Mesothelial cell of epicardium (in vitro differentiated cells): ENCODE measurements at places on chromosomes 3 and 15.

GRCh38 chr3:43907508-43907858, 216.7 kb downstream of the ABHD5 start:
- no peaks in the 10 kb centered on the region for H3K4me1 ChIP-seq
- H3K36me3 ChIP-seq: no peaks in the 10 kb centered on the region
- no peak overlapping the region for H3K27ac ChIP-seq
- peaks cover 36% of the 10 kb centered on the region for H3K27me3 ChIP-seq
- no peak overlapping the region for H3K4me3 ChIP-seq

GRCh38 chr15:95439922-95440376, 890.6 kb upstream of the NR2F2 start:
- no peaks in the 10 kb centered on the region for H3K36me3 ChIP-seq
- H3K27ac ChIP-seq: no peak overlapping the region
- no peak for DNase-seq
- no peaks in the 10 kb centered on the region for H3K4me1 ChIP-seq
- no peak overlapping the region for H3K4me3 ChIP-seq

DNA sequence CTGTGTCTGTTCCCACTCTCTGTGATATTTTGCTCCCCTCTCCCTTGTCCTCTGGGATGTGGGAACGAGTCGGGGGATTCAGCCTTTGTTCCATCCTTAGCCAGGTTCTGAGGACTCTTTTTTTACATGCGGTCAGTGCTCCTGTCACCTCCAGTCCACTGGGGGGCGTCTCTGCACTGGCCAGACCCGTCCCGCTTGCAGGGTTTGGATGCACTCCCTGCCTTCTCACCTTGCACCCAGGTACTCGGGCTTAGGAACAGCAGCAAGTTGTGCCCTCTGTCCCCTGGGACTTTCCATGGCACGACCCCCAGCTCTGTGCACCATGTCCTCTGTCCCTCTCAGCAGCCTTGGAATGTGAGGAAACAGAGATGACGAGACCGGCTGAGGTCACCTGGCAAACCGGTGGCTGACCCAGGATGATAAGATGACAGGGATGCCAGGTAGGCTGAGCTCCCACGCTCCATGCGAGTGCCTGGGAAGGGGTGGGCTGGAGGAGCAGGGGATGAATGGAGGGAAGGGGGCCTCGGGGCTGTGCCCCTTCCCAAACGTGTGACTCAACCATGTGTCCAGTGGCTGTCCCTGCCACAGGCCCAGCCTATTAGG, 27.3 kb upstream of the FGD5 start:
- H3K27ac ChIP-seq: no peak overlapping the region
- DNase-seq: peak; percentile 72
- H3K4me1 ChIP-seq: peaks cover 4% of the 10 kb centered on the region
- no peak overlapping the region for H3K4me3 ChIP-seq

- no peaks in the 10 kb centered on the region for H3K36me3 ChIP-seq
- no peak overlapping the region for H3K4me3 ChIP-seq
- peaks cover 5% of the 10 kb centered on the region for H3K4me1 ChIP-seq
- peaks cover 7% of the 10 kb centered on the region for H3K27me3 ChIP-seq
- no peak overlapping the region for H3K27ac ChIP-seq
Measured at GRCh38 chr15:77838595-77838994, 205.9 kb upstream of the LINGO1 start.

- H3K27me3 ChIP-seq: no peaks in the 10 kb centered on the region
- no peak overlapping the region for H3K27ac ChIP-seq
- no peaks in the 10 kb centered on the region for H3K4me1 ChIP-seq
- H3K4me3 ChIP-seq: no peak overlapping the region
- peaks cover 22% of the 10 kb centered on the region for H3K36me3 ChIP-seq
- no peak for DNase-seq
Measured at GRCh38 chr3:9976721-9977709, 9.6 kb downstream of the EMC3 start.

DNA sequence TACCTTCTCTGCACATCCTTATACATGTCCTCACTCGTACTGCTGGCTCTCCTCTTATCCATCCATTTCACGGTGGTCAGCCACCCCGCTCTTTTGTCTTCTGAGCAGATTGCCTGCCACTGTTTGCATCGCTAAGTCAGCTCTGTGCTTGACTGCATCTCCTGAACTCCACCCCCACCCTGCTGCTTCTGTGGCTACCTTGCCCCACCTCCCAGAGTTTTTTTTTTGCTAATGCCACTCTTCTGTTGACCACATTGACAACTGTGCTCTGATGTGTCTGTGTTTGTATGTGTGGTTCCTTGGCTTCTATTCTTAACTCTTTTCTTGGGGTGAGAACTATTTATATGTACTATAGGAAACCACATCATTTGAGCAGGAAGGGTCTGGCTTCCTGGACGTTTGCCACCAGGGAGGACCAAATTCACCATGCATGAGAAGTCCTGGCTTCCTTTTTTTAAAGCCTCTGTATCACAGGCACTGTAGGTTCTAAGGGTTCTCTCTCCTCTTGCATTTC, 12.8 kb upstream of the MTMR10 start:
- peaks cover under 1% of the 10 kb centered on the region for H3K36me3 ChIP-seq
- no peak for DNase-seq
- H3K27me3 ChIP-seq: no peaks in the 10 kb centered on the region

- DNase-seq: no peak
- peak overlapping the region; percentile 96 for H3K27ac ChIP-seq
- peaks cover 91% of the 10 kb centered on the region for H3K4me1 ChIP-seq
- no peak overlapping the region for H3K4me3 ChIP-seq
- no peaks in the 10 kb centered on the region for H3K27me3 ChIP-seq
Measured at GRCh38 chr15:57503911-57504598, 87.6 kb upstream of the MYZAP start.

DNA sequence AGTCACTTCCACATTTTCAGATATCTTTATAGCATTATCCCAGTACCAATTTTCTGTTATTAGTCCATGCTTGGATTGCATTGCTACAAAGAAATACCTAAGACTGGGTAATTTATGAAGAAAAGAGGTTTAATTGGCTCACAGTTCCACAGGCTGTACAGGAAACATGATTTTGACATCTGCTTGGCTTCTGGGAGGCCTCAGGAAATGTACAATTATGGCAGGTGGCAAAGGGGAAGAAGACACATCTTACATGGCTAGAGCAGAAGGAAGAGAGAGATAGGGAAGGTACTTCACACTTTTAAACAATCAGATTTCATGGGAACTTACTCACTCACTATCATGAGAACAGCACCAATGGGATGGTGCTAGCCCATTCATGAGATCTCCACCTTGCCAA, 172.3 kb upstream of the GPR149 start:
- no peak overlapping the region for H3K27ac ChIP-seq
- no peaks in the 10 kb centered on the region for H3K4me1 ChIP-seq
- H3K27me3 ChIP-seq: peaks cover 18% of the 10 kb centered on the region
- H3K4me3 ChIP-seq: no peak overlapping the region

GRCh38 chr3:190534386-190534785, 20.5 kb downstream of the IL1RAP start:
- DNase-seq: no peak
- no peaks in the 10 kb centered on the region for H3K36me3 ChIP-seq
- H3K27me3 ChIP-seq: no peaks in the 10 kb centered on the region
- H3K4me1 ChIP-seq: peaks cover 45% of the 10 kb centered on the region
- H3K27ac ChIP-seq: peak overlapping the region; percentile 83

DNA sequence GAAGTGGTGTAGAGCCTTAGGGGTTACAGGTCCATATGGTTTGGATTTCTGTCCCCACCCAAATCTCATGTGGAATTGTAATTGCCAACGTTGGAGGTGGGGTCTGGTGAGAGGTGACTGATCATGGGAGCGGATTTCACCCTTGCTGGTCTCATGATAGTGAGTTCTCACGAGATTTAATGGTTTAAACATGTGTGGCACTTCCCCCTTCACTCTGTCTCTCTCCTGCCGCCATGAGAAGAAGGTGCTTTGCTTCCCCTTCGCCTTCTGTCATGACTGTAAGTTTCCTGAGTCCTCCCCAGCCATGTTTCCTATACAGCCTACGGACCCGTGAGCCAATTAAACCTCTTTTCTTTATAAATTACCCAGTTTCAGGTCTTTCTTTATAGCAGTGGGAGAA, 43.1 kb upstream of the MFGE8 start:
- H3K4me3 ChIP-seq: no peak overlapping the region
- H3K27me3 ChIP-seq: peaks cover 3% of the 10 kb centered on the region
- H3K36me3 ChIP-seq: no peaks in the 10 kb centered on the region

DNA sequence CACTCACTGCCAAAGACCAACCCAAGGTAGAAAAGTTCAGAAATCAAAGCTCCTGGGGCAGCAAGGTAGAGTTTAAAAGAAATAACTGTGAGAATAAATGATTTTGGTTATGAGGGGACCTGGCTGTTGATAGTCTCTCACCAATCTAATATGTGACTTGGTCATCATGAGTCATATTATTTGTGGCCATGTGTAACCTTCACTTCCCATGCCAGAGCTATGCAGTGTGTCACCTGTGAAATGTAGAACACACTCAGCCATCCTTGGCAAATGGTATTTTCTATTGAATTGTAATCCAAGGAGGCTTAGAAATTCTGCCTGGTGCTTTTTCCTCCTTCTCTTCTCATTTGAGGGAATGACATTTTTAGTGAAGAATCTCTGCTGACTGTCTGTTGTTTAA, 184.2 kb upstream of the STAC start:
- H3K27me3 ChIP-seq: peaks cover 32% of the 10 kb centered on the region
- H3K4me1 ChIP-seq: peaks cover 5% of the 10 kb centered on the region
- H3K4me3 ChIP-seq: no peak overlapping the region

DNA sequence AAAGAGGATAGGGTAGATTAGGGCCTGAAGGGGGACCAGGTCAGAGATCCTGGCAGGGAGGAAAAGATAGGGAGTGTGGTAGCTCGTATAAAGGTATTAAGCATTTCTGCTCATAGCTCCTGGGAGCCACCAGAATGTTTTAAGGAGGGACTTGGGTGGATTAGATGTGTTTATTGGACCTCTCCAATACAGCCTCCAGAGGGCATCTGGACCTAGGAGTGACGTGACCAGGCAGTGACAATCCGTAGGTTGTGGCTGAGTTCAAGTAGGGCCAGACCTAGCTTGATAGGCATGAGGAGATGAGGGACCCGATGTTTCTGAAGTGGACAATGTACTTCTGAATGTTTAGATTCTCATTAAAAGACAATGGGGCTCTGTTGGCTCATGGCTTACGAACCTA, 435.2 kb downstream of the MCTP2 start:
- no peaks in the 10 kb centered on the region for H3K36me3 ChIP-seq
- no peak for DNase-seq
- H3K4me3 ChIP-seq: no peak overlapping the region
- H3K4me1 ChIP-seq: peaks cover 10% of the 10 kb centered on the region
- no peaks in the 10 kb centered on the region for H3K27me3 ChIP-seq

- H3K4me3 ChIP-seq: no peak overlapping the region
- no peak for DNase-seq
- H3K27ac ChIP-seq: no peak overlapping the region
- H3K36me3 ChIP-seq: no peaks in the 10 kb centered on the region
- H3K27me3 ChIP-seq: peaks cover 5% of the 10 kb centered on the region
Measured at GRCh38 chr15:88580532-88580931, 34.1 kb upstream of the DET1 start.

- no peaks in the 10 kb centered on the region for H3K27me3 ChIP-seq
- DNase-seq: no peak
- H3K4me1 ChIP-seq: no peaks in the 10 kb centered on the region
- no peak overlapping the region for H3K4me3 ChIP-seq
Measured at GRCh38 chr3:181609030-181609767, 102.5 kb upstream of the SOX2 start.
